ENCODE measurements at places on chromosomes 12 and 14. TPM values are rescaled to one million over a fixed set of nuclear protein-coding genes. Genes with fewer than 3 reads are reported as not detected.
A peak's percentile ranks its signal among the peaks of the same experiment; 100 is the strongest.

Gene SYCP3
- total RNA-seq, result 0.67 TPM

DNA sequence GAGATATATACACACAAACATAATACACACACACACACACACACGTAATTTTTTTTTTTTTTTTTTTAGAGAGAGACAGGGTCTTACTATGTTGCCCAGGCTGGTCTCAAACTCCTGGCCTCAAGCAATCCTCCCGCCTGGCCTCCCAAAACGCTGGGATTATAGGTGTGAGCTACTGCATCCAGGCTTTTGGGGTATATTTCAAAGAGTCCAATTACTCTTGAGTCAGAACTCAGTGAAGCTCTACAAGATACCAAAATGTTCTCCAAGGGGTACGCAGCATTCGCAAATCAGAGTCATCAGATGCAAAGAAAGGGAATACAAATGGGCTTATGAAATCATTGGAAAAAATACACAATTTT lies 54.0 kb downstream of the PHLDA1 start:
- peak overlapping the region; percentile 54 for H3K27ac ChIP-seq
- H3K4me3 ChIP-seq, result no peak overlapping the region
- H3K27me3 ChIP-seq, result no peaks in the 10 kb centered on the region
- no peaks in the 10 kb centered on the region for H3K36me3 ChIP-seq
- no peak for DNase-seq

Gene VEZT
- 171 TPM for total RNA-seq

- no peaks in the 10 kb centered on the region for H3K27me3 ChIP-seq
- H3K4me1 ChIP-seq, result no peaks in the 10 kb centered on the region
- no peak overlapping the region for H3K27ac ChIP-seq
- no peaks in the 10 kb centered on the region for H3K36me3 ChIP-seq
- H3K4me3 ChIP-seq, result no peak overlapping the region
These were observed 107.1 kb downstream of the SLC6A15 start for GRCh38 chr12:84805474-84805858.

GRCh38 chr12:110355073-110355472 lies 48.4 kb downstream of the ANAPC7 start:
- H3K27ac ChIP-seq, result no peak overlapping the region
- H3K4me3 ChIP-seq, result no peak overlapping the region
- DNase-seq, result peak; percentile 30
- no peaks in the 10 kb centered on the region for H3K36me3 ChIP-seq

DNA sequence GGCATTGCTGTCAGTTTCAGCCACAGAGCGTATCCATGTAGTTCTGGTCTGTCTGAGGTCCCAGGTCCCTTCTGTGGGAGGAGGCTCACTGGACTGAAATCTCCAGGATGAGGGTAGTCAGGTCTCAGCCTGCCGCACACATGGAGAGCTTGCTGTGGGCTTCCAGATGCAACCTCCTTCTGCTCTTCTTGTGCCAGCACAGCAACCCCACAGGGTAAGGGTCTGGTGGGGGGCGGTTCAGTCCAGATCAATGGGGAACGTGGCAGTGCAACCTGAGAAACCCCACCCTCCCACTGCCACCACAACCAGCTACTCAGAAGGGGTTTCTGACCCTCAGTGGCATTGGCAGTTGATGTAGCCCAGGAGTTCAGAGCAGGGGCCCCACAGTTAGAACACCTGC lies 61.2 kb downstream of the BEGAIN start:
- DNase-seq, result no peak
- no peaks in the 10 kb centered on the region for H3K27me3 ChIP-seq
- H3K4me1 ChIP-seq, result no peaks in the 10 kb centered on the region
- no peak overlapping the region for H3K4me3 ChIP-seq

GRCh38 chr12:57230381-57231155 lies 1.1 kb downstream of the SHMT2 start:
- peaks cover 10% of the 10 kb centered on the region for H3K4me1 ChIP-seq
- H3K27ac ChIP-seq, result no peak overlapping the region
- peaks cover 4% of the 10 kb centered on the region for H3K27me3 ChIP-seq
- peak overlapping the region; percentile 60 for H3K4me3 ChIP-seq
- DNase-seq, result no peak

DNA sequence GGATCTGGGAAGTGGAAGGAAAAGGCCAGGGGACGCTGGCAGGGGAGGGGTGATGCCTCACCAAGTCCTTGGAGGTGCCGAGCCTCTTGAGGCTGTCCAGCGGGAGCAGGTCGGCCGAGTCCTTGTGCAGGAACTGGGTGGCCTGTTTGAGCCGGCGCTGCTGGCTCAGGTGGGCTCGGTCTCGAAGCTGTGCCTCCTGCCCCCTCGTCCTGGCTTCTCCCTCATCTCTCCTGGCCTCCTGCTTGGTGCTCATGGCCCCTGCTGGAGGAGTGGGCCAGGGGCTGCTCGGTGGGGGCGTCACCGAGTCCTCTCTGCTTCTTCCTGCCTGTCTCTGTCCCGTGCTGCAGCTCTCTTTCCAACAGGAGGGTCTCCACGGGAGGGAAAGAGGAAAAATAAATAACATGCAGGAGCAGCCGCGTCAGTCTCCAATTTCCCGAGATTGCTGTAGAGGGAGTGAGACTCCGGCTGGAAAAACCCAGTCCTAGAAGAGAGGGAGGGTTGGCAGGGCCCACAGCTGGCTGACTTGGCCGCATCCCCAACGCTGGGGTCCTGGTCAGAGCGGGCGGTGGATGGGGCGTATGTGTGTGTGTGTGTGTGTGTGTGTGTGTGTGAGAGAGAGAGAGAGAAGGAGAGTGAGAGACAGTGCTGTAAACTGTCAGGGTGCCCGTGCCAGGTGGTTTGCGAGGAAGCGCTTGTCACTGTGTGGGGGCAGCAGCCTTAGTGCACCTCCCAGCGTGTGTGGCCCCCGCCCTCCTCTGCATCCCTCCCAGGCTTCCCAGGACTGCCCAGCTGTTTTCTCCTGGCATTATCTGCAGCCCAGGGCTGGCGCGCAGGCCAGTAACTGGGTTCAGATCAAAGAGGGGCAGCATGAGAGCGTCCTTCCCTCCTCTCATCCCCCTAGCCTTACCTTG lies at the start of gene NRIP2:
TSS of gene NRIP2 (minus strand) at position 455 of the 911 bp plus-strand sequence. CDS start at position 403, 52 bp downstream.
- peak; percentile 76 for DNase-seq
- H3K4me3 ChIP-seq, result no peak within 1 kb of the TSS
- peak within 1 kb of the TSS; percentile 20 for H3K27ac ChIP-seq
- H3K27me3 ChIP-seq, result no peaks in the 10 kb centered on the region
- peaks cover 24% of the 10 kb centered on the region for H3K4me1 ChIP-seq
- H3K36me3 ChIP-seq, result no peaks in the 10 kb centered on the region

GRCh38 chr14:101446387-101446969 lies 114.8 kb upstream of the DIO3 start:
- H3K4me3 ChIP-seq, result no peak overlapping the region
- no peaks in the 10 kb centered on the region for H3K4me1 ChIP-seq
- H3K36me3 ChIP-seq, result no peaks in the 10 kb centered on the region
- no peak overlapping the region for H3K27ac ChIP-seq
- DNase-seq, result no peak

Gene CEP83
- 30.1 TPM for total RNA-seq

GRCh38 chr12:54749191-54749818 lies 101.1 kb upstream of the DCD start:
- no peak overlapping the region for H3K4me3 ChIP-seq
- H3K27ac ChIP-seq, result no peak overlapping the region
- H3K27me3 ChIP-seq, result no peaks in the 10 kb centered on the region
- H3K36me3 ChIP-seq, result no peaks in the 10 kb centered on the region

Gene EXOC3L4
- total RNA-seq, result 0.44 TPM

DNA sequence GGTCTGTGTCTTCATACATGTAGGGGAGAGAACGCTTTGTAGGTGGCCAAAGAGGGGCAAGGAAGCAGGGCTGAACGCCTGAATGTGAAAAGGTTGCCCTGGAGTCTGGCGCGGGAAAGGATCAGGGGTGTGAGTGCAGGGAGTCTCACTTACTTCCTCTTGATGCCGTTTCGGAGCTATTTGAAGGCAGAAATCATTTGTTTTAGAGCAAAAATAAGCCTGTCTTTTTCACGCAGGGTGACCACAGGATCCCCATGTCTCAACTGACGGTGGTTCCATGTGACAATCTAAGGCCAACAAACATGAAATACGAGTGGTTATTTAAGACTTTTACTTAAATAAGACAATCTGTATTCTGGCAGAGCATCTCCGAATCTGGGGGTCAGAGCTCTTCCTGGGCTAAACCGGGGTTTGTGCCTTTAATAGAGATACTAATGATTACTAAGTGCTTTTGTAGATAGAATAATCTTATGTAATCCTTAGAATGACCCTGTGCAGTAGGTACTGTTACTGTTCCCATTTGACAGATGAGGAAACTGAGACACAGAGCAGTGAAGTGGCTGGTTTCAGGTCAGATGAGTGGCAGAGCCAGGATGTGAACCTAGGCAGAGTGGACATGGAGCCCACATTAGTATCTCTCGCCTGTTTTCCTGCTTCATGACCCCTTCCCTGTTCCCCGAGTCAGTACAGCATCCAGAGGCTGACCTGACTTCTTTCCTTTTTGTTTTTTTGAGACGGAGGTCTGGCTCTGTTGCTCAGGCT lies 1.9 kb downstream of the BRI3BP start:
- DNase-seq, result no peak
- H3K27ac ChIP-seq, result no peak overlapping the region
- no peaks in the 10 kb centered on the region for H3K27me3 ChIP-seq
- H3K4me1 ChIP-seq, result peaks cover 11% of the 10 kb centered on the region

Gene OLR1
- 2.4 TPM for total RNA-seq

- H3K4me1 ChIP-seq, result peaks cover 19% of the 10 kb centered on the region
- H3K4me3 ChIP-seq, result no peak overlapping the region
- no peaks in the 10 kb centered on the region for H3K27me3 ChIP-seq
- no peak for DNase-seq
These were observed 81.2 kb downstream of the BCL11B start for GRCh38 chr14:99190696-99191394.

Gene FERMT2
- total RNA-seq, result 57.1 TPM

DNA sequence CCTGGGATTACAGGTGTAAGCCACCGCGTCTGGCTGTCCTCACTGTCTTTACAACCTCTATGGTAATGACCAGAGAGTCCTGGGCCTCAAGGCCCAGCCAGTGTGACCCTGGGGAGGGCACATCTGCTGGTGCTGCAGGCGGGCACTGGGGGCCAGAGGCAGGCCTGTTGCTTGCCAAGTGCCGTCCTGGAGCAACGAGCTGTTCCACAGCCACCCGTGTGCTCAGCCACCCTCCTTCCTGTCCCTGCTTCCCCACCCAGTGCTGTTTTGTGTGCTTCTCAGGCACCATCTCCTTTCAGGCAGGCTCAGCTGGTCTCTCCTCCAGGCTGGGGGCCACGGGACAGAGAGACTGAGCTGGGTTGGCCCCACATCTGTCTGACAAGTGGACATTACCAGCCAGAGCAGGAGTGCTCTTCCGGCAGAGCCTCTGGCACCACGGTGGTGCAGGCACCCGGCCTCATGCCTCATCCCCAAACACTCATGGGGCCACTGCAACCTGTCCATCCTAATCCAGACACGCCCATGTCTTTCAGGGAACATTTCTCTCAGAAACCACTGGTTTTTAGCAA lies 9.0 kb downstream of the SLC25A47 start:
- no peaks in the 10 kb centered on the region for H3K4me1 ChIP-seq
- no peak overlapping the region for H3K4me3 ChIP-seq
- H3K27me3 ChIP-seq, result no peaks in the 10 kb centered on the region
- peaks cover 7% of the 10 kb centered on the region for H3K36me3 ChIP-seq
- H3K27ac ChIP-seq, result no peak overlapping the region

Gene TAS2R9
- total RNA-seq, result not detected

GRCh38 chr12:12812174-12812573 lies 972 bp upstream of the DDX47 start:
- no peak overlapping the region for H3K4me3 ChIP-seq
- no peaks in the 10 kb centered on the region for H3K36me3 ChIP-seq
- H3K4me1 ChIP-seq, result peaks cover 57% of the 10 kb centered on the region
- no peak for DNase-seq
- no peak overlapping the region for H3K27ac ChIP-seq

- H3K4me1 ChIP-seq, result peaks cover 7% of the 10 kb centered on the region
- H3K27me3 ChIP-seq, result no peaks in the 10 kb centered on the region
- no peak overlapping the region for H3K27ac ChIP-seq
- no peak for DNase-seq
- no peaks in the 10 kb centered on the region for H3K36me3 ChIP-seq
These were observed 58.3 kb upstream of the STXBP6 start for GRCh38 chr14:25108291-25108690.

Gene SLCO1B1
- not detected for total RNA-seq

- H3K27ac ChIP-seq, result no peak overlapping the region
- H3K27me3 ChIP-seq, result no peaks in the 10 kb centered on the region
- no peak overlapping the region for H3K4me3 ChIP-seq
- no peak for DNase-seq
- no peaks in the 10 kb centered on the region for H3K36me3 ChIP-seq
These were observed 39.1 kb upstream of the GPHB5 start for GRCh38 chr14:63357841-63358240.

Gene BEGAIN
- 0.22 TPM for total RNA-seq

Gene PMEL
- 1.7 TPM for total RNA-seq

GRCh38 chr14:41609704-41610183 lies 3.1 kb downstream of the LRFN5 start:
- H3K27me3 ChIP-seq, result peaks cover 6% of the 10 kb centered on the region
- no peak overlapping the region for H3K27ac ChIP-seq
- peak; percentile 64 for DNase-seq
- H3K36me3 ChIP-seq, result no peaks in the 10 kb centered on the region
- peaks cover 7% of the 10 kb centered on the region for H3K4me1 ChIP-seq

DNA sequence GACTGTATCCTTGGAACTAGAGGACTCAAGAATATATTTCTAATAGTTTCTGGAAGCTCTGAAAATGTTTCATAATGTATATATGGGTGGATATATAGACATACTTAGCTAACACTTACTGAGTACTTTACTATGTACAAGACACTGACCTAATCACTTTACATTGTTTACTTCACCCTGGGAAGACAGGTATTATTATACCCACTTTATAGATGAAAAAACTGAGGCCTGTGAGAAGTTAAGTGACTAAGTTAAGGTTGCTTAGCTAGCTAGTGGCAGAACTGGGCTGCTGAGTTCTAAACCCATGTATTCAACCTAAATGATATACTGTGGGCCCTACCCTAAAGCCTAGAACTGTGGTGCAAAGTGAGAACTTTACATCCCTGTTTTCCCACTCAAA lies 79.1 kb upstream of the SSTR1 start:
- H3K27me3 ChIP-seq, result no peaks in the 10 kb centered on the region
- no peaks in the 10 kb centered on the region for H3K36me3 ChIP-seq
- no peaks in the 10 kb centered on the region for H3K4me1 ChIP-seq
- no peak for DNase-seq
- H3K27ac ChIP-seq, result no peak overlapping the region

Gene KERA
- not detected for total RNA-seq

Gene BATF
- total RNA-seq, result not detected

- H3K36me3 ChIP-seq, result no peaks in the 10 kb centered on the region
- no peak overlapping the region for H3K27ac ChIP-seq
- no peaks in the 10 kb centered on the region for H3K27me3 ChIP-seq
- H3K4me1 ChIP-seq, result no peaks in the 10 kb centered on the region
These were observed 504.6 kb downstream of the NRXN3 start for GRCh38 chr14:78674820-78675219.

Gene OR4K14
- total RNA-seq, result not detected

DNA sequence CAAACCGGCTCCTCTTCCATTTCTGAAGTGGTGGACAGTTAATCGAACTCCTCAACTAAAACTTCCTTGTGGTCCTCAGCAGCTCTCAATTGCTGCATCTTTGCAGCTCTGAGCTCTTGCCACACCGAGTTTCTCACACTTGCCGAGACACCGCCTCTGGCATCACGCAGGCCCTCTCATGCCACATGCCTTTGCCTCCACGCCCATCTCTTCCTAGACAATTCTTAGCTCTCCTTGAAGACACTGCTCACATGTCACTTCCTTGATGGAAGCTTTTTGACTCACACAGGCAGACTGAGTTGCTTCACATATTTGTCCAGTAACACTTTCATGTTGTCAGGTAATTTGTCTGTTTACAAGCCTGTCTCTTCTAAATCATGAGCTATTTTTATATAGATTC lies 29.2 kb downstream of the KCNA1 start:
- H3K36me3 ChIP-seq, result no peaks in the 10 kb centered on the region
- no peak overlapping the region for H3K27ac ChIP-seq
- H3K4me3 ChIP-seq, result no peak overlapping the region
- no peak for DNase-seq
- H3K4me1 ChIP-seq, result no peaks in the 10 kb centered on the region
